Tongue (tissue), 3 donors: ENCODE measurements at places on chromosomes 12 and 14. TPM values are rescaled to one million over a fixed set of nuclear protein-coding genes. Genes with fewer than 3 reads are reported as not detected.

Gene PDE3A
- 25.8 TPM for total RNA-seq

Gene IGFBP6
- 251 TPM for total RNA-seq

Gene KERA
- total RNA-seq, result 81.0 TPM

Gene PLCZ1
- total RNA-seq, result not detected
